DND-41 (cell line): ENCODE measurements at places on chromosomes 5 and 9.

GRCh38 chr9:38389313-38389712 is 3.2 kb upstream of the ALDH1B1 start:
- no peak for DNase-seq

DNA sequence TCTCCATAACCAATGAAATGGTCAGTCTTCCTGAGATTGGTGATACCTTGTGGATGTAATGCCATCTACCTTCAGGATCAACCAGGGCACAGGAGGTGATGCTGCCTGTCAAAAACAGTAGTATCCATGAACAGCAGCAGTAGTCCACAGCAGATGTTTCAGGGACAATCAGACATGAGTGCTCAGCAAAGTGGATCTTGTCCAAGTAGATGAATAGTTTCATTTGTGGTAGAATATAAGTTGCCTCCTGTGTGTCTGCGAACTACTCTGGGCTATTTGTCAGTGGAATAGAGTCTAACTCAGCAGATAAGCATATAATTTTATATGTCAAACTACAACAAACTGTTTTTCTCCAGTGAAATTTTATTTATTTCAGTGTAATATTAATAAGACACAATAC is 1860.1 kb upstream of the ACO1 start:
- DNase-seq: no peak

DNA sequence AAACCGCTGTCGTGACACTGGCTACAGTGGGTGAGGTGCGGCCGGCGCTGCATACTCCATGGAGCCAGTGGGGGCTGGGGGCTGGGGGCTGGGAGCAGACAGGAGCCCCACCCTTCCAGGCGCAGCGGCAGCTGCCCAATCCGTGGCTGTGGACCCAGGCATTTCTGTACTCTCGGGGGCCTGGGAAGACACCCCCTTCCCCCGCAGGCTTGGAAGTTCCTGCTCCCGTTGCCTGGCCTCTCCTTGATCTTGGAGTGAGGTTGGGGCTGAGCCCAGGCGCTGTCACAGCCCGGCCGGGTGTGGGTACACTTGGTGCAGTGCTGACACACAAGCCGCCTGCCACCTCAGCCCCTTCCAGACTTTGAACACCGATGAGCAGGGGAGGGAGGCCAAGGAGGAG is 27.7 kb upstream of the GGTA1 start:
- no peak for DNase-seq

DNA sequence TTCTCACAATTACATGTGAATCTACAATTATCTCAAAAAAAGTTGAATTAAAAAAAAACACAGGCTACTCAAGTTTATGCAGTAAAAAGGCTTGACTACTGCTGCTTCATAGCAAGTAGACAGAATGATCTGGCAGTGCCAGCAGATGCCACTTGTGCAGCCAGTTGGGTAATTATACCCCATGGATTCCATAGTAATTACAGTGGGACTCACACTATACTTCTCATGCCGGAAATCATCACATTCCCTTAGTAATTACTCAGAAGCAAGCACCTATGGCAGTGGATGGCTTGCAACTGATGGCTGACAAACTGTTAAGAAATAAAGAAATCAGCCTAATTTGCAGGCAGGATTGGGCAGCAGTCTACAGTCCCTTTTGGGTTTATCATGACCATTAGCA is 463.2 kb upstream of the KLF4 start:
- no peak for DNase-seq

GRCh38 chr9:17453751-17454150 is 125.1 kb upstream of the SH3GL2 start:
- no peak for DNase-seq

GRCh38 chr5:123549256-123549904 is 37.4 kb downstream of the CSNK1G3 start:
- DNase-seq: no peak
